GM12892 (cell line): ENCODE measurements at places on chromosomes 3 and 15.

DNA sequence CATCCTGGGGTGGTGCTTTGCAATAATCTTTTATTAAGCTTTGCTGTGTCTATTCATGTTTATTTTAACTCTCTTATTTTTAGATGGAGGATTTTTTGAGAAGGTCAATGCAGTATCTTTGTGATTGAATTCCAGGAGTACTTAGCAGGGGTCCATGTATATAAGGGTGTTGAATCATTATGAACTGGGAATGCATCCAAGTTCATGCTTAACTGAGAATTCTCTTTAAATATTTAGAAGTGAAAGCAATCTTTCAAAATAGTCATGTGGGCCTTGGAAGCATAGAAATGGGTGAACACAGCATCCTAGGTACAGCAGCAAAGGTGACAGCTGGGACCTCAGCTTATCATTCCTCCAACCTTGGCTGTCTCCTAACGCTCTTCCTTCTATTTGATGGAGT, 27.3 kb downstream of the SPTSSB start:
- DNase-seq = no peak

GRCh38 chr15:36897834-36898233, 202.5 kb downstream of the MEIS2 start:
- DNase-seq = no peak

DNA sequence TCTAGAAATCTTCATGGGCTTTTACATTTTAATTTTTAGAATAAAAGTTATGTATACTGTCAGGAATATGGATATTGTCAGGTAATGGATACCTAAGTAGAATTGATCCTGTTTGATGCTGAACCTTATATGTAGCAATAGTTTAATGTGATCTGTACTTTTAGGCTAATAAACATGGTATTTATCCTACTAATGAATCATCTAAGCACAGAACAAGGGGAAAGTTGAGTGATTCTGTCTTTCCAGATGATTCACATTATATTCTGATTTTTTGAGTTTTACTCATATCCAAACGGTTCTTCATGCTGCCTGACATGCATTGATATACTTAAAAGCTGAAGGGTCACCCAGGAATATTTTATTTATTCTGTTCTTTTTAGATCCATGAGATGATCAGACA, 34.5 kb downstream of the FANCI start:
- no peak for DNase-seq

- DNase-seq = no peak
Measured at GRCh38 chr15:68683551-68683950, 104.8 kb downstream of the CORO2B start.

GRCh38 chr15:31353931-31354330, 27.3 kb downstream of the KLF13 start:
- no peak for DNase-seq

DNA sequence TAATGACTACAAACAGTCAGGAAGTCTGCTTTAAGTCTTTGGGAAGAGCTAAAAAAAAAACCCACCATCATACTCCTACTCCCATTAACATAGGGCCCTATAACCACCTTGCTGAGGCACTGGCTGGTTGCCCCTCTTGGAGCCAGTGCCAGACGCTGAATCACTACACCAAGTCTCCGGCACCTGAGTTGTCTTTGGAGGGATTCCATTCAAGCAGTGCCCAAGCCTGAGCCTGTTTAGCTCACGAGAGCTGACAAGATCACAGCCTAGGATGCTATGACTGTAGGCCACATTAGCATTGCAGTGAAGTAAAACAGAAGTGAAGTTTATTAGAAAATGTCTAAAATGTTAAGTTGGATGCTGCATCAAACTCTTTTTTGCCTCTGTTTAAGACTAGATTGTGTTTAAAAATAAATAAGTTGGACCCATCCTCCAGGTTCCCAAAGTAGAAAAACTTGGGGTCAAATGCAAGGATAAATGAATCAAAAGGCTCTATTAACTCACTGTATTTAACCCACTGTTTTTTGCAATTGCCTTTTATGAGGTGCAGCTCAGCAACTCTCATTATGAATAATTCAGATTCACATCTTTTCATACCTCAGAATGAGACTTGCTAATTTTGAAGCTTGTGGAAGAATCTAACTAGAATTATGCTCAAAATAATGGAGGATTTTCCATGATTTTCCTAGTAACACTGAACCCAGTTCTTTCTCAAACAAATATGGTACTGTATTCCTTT, 461.9 kb downstream of the FOXP1 start:
- no peak for DNase-seq

DNA sequence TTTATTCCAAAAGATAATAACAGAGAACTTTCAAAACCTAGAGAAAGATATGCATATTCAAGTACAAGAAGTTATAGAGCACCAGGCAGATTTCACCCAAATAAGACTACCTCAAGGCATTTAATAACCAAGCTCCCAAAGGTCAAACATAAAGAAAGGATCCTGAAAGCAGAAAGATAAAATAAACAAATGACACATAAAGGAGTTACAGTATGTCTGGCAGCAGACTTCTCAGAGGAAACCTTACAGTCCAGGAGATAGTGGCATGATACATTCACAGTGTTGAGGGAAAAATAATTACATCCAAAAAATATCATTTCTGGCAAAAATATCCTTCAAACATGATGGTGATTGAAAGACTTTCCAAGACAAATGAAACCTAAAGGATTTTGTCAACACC, 185.8 kb upstream of the POU1F1 start:
- DNase-seq = no peak

GRCh38 chr3:8532251-8532871, 30.7 kb downstream of the LMCD1 start:
- no peak for DNase-seq

GRCh38 chr3:169467751-169468150, 195.8 kb downstream of the MECOM start:
- DNase-seq = no peak

GRCh38 chr3:25471081-25471768, 43.2 kb downstream of the RARB start:
- DNase-seq = no peak

DNA sequence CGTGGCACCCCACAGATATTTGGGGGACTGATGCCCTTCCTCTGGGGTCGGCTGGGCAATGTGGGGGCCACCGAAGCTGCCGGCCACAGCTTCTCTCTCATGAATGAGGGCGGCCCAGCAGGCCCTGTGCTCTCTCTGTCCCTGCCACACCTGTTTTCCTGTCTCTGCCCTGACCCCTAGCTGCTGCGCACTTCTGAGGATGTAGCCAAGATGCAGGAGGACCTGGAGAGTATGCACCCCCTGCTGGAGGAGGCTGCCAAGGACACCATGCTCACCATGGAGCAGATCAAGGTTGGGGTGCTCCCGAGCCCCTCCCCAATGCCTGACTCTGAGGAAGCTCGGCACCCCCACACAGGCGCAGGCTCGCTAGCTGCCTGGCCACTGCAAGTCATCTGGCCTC, 59.7 kb downstream of the SEMA3G start:
- DNase-seq = peak; percentile 57

DNA sequence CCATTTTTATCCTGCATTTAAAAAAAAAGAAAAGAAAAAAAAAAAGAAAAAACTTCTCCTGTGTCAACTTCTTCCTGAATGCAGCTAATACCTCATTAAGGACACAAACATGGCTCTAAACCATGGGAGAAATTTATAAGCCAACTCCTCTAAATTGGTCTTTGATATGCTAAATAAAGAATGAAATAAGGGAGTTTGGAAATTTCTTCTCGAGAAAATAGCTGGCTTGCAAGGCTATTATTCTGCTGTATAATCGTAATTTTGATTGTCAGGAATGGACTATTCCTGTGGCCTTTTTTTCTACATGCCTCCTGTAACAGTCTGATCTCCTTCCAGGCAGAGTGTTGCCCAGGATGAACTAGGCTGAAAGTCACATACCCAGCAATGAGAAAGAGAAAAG, 20.6 kb downstream of the CTXND1 start:
- no peak for DNase-seq

- DNase-seq = no peak
Measured at GRCh38 chr3:110859336-110859735, 212.3 kb upstream of the NECTIN3 start.

DNA sequence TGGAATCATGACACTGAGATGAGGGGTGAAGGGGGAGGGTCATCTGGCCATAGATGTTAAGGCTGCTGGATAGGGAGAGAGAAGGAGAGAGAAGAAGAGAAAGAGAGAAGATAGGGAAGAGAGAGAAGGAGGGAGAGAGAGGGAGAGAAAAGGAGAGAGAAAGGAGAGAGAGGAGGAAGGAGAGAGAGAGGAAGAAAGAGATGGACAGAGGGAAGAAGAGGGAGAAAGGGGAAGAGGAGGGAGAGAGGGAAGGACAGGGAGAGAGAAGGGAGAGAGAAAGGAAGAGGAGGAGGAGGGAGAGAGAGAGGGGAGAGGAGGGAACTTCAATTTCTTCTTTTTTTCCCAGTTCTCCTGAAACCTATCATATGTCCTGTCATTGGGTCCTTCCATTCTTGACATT, 15.1 kb upstream of the RBP1 start:
- no peak for DNase-seq

- no peak for DNase-seq
Measured at GRCh38 chr15:49622561-49622960, 1.7 kb downstream of the DTWD1 start.

GRCh38 chr15:85620690-85621049, 174.1 kb downstream of the KLHL25 start:
- no peak for DNase-seq

DNA sequence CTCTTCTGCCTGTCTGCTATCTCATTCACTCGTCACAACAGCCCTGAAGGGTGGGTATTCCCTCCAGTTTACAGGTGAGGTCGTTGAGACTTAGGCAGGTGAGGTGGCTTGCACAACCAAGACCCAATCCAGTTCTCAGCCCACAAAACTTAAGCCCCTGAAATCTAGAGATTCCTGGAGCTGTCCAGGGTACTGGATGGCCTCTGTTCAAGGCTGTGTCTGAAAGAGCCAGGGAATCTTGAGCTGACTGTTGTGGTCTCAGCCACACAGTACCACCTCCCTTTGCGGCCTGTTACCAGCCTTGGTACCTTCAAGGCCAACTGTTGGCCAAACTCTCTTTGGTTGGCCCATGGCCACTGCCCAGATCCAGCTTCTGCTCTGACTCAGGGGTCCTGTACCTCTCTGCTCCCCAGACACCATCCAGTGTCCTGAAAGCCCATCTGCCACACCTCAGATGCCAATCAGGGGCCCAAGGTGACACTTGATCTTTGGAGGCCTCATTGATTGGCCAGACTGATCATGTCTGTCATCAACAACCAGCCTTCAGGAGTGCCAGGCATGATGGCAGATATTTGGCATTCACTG, 10.9 kb upstream of the FAM107A start:
- DNase-seq = no peak

- no peak for DNase-seq
Measured at GRCh38 chr15:23854912-23855659, 168.0 kb upstream of the NDN start.

DNA sequence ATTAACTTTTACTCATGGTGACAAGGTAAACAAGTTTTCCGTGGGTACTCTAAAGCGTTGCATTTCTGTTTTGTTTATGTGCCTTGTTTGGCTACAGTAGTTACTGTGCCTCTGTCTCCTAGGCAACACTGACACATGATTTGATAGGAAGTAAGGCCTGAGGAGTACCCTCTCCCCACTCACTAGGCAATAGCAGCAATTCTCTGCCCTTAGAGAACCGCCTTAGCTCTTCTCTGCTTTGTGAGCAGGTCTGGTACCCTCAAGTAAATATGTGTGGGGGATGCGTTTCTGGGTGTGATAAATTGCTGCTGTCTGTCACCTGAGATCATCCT, at the start of gene IL5RA:
TSS of gene IL5RA (minus strand) at position 76 of the 332 bp plus-strand sequence. CDS start 5,390 bp downstream, outside the sequence.
- no peak for DNase-seq

- DNase-seq = no peak
Measured at GRCh38 chr3:88987776-88988175, 119.6 kb upstream of the EPHA3 start.

DNA sequence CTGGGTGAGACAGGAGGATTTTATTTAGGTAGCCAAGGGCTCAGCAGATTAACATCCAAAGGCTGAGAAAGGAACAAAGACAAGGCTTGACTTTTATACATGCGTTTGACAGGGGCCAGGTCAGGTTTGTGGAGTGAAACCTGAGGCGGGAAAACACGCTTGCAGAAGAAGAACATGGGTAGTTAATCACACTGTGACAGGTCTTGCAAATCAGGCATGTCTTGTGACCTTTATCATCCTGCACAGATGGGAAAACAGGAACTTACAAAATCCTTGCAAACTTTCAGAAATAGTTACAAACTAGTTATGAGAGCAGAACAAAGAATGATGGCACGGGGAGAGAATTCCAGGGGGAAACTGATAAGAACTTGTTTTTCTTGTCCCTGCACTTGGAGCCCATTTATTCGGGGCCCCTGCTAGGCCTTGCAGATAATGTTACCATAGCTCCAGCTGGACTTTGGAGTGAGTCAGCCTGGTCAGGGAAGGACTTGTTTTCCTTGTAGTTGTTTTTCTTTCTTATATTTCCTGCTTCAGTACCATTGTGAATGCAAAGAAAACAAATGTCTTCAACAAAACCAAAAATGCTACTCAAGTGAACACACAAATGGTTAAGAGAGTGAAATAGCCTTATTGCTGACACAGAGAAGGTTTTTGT, 965.9 kb upstream of the ROBO1 start:
- DNase-seq = no peak

GRCh38 chr3:170162630-170163029, 18.9 kb downstream of the PHC3 start:
- no peak for DNase-seq

DNA sequence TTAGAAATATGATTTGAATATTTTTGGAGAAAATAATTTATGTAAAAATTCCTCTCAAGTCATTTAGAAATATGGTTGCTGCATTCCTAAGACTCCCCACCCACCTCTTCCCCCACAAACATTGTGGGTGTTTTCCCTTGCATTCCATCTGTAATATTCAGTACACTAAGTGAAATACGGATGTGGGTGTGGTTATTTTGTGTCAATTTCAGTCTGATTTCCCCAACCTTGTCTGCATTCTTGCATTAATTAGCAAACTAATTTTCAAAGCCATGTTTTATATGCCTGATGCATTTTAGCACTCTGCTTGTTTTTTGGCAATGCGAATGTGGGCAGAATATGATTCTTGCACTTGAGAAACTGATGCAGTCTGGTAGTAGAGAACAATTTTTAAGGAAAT, 408.3 kb upstream of the RGMA start:
- no peak for DNase-seq

DNA sequence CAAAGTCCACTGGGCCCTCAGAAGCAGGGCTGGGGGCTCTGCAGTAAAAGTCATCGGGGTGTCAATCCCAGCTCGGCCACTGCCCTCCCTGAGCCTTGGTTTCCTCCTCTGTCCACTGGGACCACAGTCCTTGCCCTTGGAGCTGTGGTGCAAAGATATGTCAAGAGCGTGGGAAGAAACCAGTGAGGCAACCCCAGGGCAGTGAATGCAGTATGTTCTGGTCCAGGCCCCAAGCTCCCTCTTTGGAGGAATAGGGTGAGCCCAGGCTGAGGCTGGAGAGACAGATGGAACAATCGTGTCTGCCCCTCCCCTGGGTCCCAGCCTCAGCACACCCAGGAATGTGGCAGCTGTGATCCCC, 779 bp downstream of the GRIP2 start:
- DNase-seq = no peak

- no peak for DNase-seq
Measured at GRCh38 chr3:169905404-169905803, 6.0 kb upstream of the SAMD7 start.

DNA sequence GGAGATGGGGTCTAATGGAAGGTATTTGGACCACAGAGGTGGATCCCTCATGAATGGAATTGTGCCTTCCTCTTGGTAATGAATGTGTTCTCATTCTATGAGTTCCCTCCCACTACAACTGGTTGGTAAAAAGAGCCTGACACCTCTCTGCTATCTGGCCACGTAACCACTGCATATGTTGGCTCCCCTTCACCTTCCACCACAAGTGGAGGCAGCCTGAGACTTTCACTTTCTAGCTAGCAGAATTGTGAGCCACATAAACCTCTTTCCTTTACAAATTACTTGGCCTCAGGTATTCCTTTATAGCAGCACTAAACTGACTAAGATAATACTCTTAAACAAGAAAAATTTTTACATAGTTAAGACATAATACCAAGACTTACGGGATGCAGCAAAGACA, 155.3 kb downstream of the NR1I2 start:
- peak; percentile 30 for DNase-seq
